ENCODE measurements at places on chromosomes 3 and 15.

- no peak for DNase-seq
These were observed 19.7 kb upstream of the CLN6 start for GRCh38 chr15:68249058-68249713.

GRCh38 chr3:13349823-13350222 lies 70.3 kb downstream of the NUP210 start:
- no peak for DNase-seq

DNA sequence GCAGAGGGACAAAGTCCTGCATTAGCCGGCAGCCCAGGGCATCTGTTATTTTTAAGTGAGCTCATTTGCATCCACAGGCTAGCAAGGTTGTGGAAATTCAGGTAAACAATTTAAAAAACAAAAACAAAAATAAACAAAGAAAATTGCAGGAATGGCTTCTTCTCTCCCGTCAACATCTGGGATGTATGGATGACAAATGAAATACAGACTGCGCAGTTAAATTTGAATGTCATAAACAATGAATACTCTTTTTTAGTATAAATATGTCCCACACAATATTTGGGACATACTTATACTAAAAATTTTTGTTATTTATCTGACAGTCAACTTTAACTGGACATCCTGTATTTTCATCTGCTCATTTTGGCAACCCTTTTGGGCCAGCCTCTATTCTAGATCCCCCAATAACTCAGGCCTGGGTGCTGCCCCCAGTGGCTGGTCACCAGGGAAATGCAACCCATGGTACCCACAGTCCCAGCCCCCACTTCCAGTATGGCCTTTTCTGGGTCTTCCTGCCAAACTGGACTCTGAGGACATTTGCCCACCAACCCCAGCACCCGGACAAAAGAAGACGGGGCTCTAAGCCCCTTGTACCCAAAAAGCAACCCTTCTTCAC lies 12.7 kb downstream of the GRM2 start:
- DNase-seq = no peak

- DNase-seq = no peak
These were observed 44.5 kb downstream of the TYRO3 start for GRCh38 chr15:41603411-41603935.

DNA sequence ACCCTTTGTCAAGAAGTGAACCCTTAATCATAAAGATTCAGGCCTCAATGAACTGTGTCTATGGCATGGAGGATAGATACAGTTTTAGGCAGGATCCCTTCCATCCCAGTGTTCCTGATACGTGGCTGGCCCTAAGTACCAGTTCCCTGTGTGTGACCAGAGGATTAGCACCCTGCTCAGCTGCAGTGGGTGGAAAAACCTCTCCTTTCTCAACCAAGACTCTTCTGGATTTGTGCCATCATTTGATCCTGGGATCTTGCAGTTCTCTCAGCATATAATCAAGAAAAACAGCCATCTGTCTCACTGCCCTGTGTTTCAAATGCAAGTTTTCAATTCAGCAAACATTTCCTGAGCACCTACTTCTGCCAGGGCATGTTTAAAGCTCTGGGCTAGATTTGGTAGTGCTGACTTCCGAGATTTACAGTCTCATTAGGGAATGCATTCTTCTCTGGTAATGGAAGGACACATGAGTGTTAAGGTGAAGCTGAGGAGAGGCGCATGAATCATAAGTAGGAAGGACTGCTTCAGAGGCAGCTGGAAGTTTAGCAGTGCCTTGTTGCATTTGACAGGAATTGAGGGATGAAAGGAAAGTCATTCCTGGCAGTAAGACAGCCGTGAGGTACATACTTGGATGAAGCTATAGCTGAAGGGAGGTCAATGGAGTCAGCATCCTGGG lies 388.3 kb downstream of the MFSD1 start:
- no peak for DNase-seq

- DNase-seq = peak; percentile 32
These were observed 646.1 kb downstream of the SQOR start for GRCh38 chr15:46280762-46281542.

- DNase-seq = no peak
These were observed 116.1 kb upstream of the KLHL25 start for GRCh38 chr15:85910834-85911233.

- no peak for DNase-seq
These were observed 307.1 kb downstream of the RAP2B start for GRCh38 chr3:153469162-153469561.

GRCh38 chr3:54714035-54714434 lies 213.8 kb downstream of the LRTM1 start:
- no peak for DNase-seq

DNA sequence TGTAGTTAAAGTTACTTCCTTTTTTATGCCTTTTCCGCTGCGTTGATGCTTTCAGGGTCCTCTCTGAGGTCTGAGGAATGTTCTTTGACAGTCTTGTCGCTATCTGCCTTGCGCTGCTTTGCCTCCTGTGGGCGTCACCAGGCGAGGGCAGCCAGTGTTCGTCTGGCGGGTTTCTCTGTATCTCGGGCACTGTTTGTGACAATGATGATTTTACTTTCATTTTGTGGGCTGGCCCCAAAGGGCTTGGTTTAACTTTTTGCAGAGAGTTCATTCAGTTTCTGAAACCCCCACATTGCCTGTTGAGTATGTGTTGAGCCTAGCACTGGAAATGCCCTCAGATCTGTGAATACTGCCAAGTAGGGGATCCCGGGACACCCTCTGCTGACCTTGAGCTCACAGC lies 24.6 kb upstream of the SACM1L start:
- no peak for DNase-seq

DNA sequence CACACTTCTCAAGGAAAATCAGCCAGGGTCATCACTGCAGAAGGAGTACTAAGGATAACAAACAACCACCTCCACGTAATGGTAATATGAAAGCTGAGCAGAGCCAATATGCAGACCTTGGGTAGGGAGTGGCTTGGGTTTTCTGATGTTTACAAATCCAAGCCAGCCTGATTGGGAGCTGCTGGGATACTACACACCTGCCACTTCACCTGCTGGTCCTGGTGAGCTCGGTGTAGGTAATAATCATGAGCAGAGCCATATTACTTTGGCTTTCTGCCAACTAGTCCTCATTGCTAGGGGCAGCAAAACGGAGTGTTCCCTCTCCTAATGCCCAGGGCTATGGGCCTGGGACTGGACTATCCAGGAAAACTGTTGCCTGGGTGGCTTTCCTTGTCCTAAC lies 433.5 kb upstream of the PPP2R3A start:
- peak; percentile 42 for DNase-seq

- DNase-seq = peak; percentile 1
These were observed 47.4 kb upstream of the CRTC3 start for GRCh38 chr15:90482124-90483011.

GRCh38 chr3:172153335-172153861 lies 114.0 kb downstream of the FNDC3B start:
- DNase-seq = no peak

DNA sequence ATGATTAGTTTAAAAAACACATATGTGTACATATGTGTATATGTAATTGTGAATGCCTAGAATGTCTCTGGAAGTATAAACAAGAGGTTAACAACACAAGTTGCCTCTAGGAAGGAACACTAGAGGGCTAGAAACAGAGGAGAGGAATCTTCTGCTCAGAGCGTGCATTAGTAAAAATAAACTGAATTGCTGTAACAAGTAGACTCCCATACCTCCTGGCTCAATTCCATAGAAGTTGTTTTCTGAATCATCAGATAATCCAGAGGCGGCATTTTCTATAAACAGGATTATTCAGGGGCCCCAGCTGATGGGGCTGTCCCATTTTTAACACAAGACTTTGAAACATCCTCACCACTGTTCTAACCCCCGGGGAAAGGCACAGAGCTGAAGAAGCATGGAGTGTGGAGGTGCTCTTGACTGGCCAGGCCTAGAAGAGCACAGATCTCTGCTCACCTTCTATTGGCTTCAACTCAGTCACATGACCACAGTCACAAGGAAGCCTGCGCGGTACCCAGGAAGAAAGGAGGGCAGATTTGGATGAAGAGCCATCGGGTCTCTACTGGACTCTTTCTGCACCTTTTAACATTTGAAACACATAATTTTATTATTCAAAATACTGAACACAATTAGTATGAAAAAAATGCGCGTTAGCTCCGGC lies 145.7 kb downstream of the TLE3 start:
- DNase-seq = no peak

- peak; percentile 41 for DNase-seq
These were observed 293.5 kb upstream of the SUCLG2 start for GRCh38 chr3:67947808-67948508.

DNA sequence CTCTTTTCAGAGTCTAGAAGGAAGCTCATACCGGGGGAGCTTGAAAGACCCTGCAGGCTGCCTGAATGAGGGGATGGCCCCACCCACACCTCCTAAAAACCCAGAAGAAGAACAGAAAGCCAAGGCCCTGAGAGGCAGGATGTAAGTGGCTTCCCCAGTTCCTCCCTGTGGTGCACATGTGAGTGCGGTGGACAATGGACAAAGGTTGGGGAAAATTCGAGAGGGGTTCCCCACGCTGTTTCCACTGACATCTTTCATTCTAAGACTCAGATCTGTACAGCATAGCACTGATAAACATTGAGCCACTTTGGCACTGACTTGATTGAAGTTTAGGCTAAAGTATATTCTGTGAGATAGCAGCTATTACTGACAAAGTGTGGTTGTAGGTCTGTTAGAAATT lies 79.5 kb upstream of the UMPS start:
- DNase-seq = no peak

Measured in NCI-H187 (cell line).